ENCODE measurements at places on chromosomes 1 and 21.

DNA sequence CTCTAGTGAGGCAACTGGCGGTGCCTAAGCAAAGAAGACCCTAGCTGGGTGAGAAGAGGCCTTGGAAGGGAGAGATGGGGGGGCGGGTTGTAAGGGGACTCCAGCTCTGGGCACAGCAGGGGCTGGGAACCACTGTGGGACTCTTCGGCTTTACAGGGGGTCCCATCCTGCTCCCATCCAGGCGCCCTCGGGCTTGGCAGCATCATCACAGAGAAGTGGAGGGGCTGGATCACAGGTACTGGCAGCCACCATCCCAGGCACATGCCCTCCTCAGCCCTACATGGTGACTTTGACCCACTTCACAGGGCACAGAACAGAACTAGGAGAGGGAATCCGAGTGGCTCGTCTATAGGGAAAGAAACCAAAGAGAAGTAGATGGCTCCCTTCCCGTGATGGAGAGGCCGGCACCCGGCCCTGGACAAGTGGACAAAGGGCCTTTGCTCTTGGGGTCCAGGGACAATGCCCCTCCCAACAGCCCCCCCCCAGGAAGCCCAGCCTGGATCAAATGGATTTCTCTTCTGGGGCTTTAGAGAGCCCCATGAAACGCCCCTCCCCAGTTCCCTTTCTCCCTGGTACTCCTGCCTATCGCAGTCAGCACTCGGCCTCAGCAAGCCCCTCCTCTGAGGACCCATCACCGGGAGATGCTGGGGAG, 54.0 kb upstream of the ECE1 start:
- no peak for DNase-seq

DNA sequence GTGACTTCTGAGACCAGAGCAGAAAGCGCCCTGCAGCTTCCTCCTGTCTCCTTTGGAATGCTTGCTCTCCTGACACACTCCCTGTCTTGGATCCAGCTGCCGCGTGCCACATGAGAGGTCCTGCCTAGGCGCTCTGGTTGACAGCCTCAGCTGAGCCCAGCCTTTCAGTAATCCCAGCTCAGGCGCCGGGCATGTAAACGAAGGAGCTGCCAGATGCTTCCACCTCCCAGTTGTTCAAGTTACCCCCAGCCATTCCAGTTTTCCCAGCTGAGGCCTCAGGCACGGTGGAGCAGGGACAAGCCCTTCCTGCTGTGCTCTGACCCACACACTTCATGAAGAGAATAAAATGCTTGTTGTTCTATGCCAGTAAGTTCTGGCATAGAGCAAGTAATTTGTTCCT, 14.3 kb upstream of the CD34 start:
- no peak for DNase-seq

DNA sequence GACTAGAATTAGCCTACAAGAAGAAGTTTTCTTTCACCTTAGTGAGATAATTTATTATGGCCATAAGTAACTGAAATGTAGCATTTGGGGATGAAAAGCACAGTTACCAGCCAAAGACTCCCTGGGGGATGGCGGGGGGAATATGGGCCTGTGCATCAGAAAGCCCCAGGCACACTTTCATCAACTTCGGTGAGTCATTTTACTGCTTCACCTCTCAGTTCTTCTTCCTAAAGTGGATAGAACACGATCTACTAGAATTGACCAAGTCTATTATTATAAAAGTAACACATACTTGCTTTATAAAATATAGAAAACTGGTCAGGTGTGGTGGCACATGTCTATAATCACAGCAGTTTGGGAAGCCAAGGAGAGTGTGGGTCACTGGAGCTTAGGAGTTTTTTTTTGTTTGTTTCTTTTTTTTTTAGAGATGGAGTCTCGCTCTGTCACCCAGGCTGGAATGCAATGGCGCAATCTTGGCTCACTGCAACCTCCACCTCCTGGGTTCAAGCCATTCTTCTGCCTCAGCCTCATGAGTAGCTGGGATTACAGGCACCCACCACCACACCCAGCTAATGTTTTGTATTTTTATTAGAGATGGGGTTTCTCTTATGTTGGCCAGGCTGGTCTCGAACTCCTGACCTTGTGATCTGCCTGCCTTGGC, 141.8 kb downstream of the ZZZ3 start:
- no peak for DNase-seq

DNA sequence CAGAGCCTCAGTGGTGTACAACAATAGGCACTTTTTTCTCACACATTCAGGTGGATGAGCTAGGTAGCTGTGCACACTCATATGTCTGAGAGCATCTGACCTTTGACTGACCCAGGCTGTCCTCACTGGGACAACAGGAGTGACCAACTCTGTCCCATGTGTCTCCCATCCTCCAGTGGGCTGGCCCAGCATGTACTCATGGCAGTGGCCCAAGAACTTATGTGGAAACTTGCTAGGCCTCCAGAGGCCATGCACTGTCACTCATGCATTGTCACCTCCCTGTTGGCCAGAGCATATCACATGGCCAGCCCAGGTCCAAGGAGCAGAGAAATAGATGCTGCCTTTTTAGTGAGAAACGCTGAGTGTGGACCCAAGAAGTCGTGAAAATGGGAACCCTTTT, 158.8 kb downstream of the IGSF21 start:
- no peak for DNase-seq

DNA sequence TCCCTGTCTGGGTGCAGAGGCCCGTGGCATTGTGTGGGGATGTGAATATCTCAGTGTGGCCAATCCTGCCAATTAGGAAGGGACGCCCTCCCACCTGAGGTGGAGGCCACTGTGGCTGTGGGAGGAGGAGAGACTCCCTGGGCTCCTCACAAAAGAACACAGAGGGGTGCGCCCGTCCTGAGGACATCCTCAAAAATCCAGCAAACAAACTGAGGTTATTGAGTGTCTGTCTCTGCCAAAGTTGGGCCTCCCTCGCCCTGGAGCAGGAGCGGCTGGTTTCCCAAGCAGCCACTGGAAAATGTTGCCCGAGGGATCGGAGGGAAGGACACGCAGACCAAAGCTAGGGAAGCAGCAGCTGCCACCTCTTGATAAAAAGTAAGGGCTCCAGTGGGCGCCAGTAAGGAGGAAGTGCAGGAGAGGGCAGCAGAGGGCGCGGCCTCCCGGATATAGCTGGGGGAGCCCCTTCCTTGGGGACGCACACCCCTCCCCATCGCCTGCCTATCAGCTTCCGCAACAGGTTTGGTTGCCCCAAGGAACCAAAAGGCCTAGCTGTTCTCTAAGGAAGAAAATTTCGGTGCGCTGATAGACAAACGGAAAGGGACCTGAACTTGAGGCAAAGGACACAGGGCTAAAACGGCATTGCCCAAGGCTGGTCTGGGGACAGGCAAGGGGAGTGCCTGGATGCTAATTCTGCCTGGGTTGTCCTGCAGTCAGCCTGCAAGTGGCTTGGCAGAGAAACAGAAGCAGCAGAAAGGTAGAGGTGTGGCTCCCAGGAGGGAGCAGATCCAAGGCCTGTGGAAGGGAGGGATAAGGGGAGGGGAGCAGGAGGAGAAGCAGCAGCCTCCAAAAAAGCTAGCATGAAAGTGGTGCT, 1.7 kb upstream of the GRIK3 start:
- no peak for DNase-seq

GRCh38 chr1:183234660-183235476, 48.8 kb downstream of the LAMC2 start:
- DNase-seq = no peak

DNA sequence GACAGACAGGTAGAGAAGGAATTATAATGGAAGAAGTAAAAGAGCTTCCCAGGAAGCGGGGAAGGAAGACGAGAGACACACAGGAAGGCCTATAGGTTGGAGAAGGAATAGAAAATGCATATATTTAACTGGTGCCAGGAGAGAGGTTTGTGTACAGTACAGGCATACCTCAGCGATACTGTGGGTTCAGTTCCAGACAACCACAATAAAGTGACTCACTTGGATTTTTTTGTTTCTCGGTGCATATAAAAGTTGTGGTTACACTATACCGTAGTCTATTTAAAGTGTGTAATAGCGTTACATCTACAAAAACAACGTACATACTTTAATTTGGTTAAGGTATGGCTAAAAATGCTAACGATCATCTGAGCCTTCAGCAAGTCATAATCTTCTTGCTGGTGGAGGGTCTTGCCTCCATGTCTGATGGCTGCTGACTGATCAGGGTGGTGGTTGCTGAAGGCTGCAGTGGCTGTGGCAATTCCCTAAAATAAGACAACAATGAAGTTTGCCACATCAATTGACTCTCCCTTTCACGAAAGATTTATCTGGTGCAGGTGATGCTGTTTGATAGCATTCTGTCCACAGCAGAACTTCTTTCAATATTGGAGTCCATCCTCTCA, 16.0 kb downstream of the YARS1 start:
- peak; percentile 84 for DNase-seq

- no peak for DNase-seq
Observed at GRCh38 chr1:243471026-243471685, 215.3 kb downstream of the SDCCAG8 start.

- DNase-seq = no peak
Observed at GRCh38 chr1:109493227-109493626, 667 bp upstream of the CYB561D1 start.

DNA sequence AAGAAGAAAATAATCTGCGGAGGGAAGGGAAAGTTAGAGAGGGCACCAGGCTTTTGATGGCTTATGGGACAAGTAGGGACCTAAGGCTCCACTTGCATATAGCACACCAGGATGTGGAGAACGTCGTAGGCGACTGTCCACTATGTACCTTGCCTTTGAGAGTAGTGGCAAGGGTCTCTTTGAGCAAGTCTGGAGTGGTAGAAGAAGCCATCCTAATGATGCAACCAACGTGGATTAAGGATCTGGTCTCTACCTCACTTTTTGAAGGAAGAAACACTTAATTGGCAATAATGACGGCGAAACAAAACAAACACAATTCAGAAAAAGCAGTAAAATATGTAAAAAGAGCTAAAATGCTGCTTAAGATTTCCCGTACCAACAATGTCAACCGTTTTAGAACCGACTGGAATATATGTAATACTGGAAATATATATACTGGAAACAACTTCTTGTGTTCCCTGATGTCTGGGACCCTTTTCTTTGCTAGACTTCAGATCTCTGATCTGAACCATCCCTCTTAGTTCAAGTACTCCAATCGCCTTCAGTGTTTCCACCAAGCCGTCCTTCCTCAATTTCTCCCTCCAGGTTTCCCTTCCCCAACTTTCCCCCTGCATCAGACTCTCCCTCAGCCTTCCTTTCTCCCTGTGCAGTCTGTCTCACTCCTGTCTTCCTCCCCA, 821 bp upstream of the KHDRBS1 start:
- DNase-seq = no peak

GRCh38 chr1:43530483-43531106, at the start of gene PTPRF:
Gene PTPRF (plus strand): TSS chr1:43530883. CDS start chr1:43545076, 14,193 bp downstream.
- no peak for DNase-seq

GRCh38 chr1:224626042-224626441, 9.9 kb downstream of the CNIH3 start:
- DNase-seq = no peak

DNA sequence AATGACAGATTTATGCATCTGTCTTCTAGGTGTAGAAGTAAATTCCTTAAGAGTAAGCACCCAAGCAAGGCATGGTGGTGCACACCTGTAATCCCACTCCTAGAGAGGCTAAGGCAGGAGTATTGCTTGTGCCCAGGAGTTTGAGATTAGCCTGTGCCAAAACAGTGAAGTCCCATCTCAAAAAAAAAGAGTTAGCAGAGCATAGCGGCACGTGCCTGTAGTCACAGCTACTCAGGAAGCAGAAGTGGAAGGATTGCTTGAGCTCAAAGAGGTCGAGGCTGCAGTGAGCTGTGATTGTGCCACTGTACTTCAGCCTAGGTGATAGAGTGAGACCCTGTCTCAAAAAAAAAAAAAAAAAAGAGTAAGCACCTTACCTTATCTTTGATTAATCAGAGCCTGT, 15.1 kb upstream of the TIPRL start:
- DNase-seq = no peak

GRCh38 chr1:3788756-3789420, 7.4 kb downstream of the LRRC47 start:
- no peak for DNase-seq

GRCh38 chr1:11434501-11434900, 44.5 kb upstream of the DISP3 start:
- no peak for DNase-seq

- no peak for DNase-seq
Observed at GRCh38 chr1:182786223-182786994, 3.2 kb upstream of the NPL start.

DNA sequence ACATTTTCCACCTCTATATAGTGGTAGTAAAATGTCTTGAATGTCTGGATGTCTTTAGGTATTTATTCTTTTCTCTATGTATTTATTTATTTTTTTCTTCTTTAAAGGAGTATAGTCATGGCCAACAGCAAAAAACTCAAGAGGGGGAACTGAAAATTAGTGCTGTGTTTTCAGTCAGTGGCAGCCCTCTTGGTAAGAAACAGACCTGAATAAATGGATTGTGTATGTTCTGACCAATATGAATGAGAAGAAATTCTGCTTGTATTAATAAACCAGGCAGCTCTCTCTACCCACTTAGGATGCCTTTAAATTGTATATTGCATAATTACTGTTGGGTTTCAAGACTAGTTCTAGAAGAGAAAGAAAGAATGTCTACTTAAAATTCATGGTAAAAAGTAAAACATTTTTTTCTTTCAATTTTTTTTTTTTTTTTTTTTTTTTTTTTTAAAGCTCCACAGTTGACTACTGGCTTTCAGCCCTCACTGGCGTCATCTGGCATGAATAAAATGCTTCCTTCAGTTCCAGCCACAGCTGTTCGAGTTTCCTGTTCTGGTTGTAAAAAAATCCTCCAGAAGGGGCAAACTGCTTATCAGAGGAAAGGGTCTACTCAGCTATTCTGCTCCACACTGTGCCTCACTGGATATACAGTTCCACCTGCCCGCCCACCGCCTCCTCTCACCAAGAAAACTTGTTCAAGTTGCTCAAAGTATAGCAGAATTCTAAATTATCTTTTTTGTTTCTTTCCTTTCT, 101.6 kb downstream of the ZMYM4 start:
- DNase-seq = no peak

DNA sequence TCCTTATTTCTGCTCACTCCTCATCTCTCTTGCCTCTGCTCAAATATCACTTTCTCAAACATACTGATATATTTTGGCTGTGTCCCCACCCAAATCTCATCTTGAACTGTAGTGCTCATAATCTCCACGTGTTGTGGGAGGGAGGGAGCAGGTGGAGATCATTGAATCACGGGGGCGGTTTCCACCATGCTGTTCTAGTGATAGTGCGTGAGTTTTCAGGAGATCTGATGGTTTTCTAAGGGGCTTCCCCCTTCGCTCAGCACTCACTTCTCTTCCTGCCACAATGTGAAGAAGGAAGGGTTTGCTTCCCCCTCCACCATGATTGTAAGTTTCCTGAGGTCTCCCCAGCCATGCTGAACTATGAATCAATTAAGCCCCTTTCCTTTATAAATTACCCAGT, 26.6 kb downstream of the ZBTB8OS start:
- DNase-seq = no peak

- no peak for DNase-seq
Observed at GRCh38 chr21:43571976-43572375, 87.3 kb downstream of the HSF2BP start.

GRCh38 chr1:61160526-61160925, 78.2 kb downstream of the NFIA start:
- DNase-seq = no peak
